ENCODE measurements at places on chromosomes 2 and 18.

- DNase-seq = no peak
Observed at GRCh38 chr2:222180619-222181018, 118.2 kb downstream of the PAX3 start.

GRCh38 chr18:37967261-37967660 lies 401.7 kb upstream of the CELF4 start:
- no peak for DNase-seq

GRCh38 chr2:205288686-205289085 lies 393.6 kb upstream of the NRP2 start:
- DNase-seq = no peak

- DNase-seq = no peak
Observed at GRCh38 chr2:212721026-212721451, 182.4 kb upstream of the ERBB4 start.

GRCh38 chr2:64234150-64234549 lies 89.9 kb upstream of the PELI1 start:
- DNase-seq = no peak

- DNase-seq = no peak
Observed at GRCh38 chr2:234193977-234194563, 143.6 kb downstream of the SPP2 start.

DNA sequence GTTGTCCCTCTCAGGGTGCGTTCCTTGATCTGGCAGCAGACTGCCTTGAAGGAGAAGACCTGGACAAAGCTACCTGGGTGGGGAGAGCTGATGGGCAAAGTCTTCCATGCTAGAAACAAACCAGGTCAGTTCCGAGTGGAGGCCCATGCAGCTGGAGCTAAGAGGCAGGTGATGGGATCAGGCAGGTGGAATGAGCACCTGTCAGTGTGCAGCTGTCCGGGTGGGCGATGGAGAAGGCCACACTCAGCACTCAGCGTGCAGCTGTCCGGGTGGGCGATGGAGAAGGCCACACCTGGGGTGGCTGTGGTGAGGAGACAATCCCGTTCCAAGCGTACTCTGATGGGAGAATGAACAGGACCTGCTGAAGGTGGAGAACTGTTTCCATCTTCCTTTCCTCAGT lies 237.3 kb upstream of the MYT1L start:
- no peak for DNase-seq

DNA sequence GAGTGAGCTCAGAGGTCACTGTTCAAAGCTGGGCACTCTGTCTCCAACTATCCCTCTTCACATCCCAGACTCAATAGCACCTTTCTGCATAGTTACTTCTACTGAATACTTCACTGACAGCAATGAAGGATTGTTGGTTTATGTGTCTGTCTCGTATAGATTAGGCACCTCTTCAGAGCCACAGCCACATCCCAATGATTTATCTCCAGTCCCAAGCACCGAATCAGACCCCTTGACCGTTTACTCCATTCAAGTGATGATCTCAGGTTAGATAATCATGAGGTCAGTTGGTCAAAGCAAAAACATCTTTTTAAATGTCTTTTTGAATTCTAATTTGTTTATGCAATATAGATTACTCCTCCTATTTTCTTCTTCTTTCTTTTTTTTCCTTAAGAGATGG lies 14.7 kb downstream of the NEDD4L start:
- no peak for DNase-seq

DNA sequence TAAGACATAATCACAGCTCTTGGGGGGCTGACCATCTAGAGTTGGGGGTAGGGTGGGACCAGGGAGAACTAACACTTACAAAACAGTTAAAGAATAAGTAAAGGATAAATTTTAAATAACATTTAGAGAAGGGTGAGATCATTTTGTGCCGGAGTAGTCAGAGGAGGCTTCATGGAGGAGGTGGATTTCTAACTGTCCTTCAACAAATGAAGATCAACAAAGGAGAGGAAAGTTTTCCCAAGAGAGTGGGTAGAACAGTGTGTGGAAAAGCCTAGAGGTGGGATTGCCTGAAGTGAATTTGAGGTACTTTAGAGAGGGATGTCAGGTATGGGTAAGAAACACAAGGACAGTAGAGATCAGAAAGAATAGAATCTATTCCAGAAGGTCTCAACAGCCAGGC lies 7.3 kb downstream of the PROKR1 start:
- DNase-seq = no peak
